ENCODE measurements at places on chromosomes 12 and 14. TPM values are rescaled to one million over a fixed set of nuclear protein-coding genes. Genes with fewer than 3 reads are reported as not detected.

DNA sequence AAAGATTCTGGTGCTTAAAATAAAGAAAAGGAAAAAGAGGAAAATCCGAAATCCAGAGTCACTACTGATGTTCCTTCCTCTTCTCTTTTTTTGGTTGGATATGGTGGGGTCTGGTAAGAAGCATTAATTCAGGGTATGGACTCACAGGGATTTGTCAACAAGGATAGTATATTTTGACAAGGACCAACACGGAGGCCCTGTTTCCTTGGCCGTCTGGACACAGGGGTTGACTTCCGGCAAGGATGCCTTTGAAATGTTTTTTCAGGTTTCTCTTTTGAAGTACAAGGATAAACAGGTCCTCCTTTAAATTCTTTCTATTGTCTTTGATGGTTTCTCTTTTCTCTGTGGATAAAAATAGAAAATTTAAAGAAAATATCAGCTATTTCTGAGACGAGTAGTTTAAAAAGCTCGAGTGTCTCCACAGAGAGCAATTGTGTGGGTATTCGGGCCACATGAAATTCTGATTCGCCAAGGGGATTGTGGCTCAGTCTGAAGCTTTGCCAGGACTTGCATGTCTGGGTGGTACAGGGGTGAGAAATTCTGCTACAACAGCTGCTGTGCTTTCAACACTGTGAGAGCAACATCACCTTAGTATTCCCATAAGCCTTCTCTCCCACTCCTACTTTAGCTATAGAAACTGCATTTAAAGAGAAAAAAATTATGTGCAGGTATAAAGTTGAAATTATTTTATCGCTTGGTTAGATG lies 88.5 kb upstream of the CSRP2 start:
- no peak for DNase-seq

- DNase-seq = peak; percentile 39
Measured at GRCh38 chr14:91835920-91836843, 31.2 kb downstream of the TC2N start.

The KRT74 gene
- not detected for polyA plus RNA-seq

The TRIM9 gene
- polyA plus RNA-seq = 3.2 TPM

Measured in left renal cortex interstitium (tissue), 4 donors.